ENCODE measurements at places on chromosomes 16 and 17.

DNA sequence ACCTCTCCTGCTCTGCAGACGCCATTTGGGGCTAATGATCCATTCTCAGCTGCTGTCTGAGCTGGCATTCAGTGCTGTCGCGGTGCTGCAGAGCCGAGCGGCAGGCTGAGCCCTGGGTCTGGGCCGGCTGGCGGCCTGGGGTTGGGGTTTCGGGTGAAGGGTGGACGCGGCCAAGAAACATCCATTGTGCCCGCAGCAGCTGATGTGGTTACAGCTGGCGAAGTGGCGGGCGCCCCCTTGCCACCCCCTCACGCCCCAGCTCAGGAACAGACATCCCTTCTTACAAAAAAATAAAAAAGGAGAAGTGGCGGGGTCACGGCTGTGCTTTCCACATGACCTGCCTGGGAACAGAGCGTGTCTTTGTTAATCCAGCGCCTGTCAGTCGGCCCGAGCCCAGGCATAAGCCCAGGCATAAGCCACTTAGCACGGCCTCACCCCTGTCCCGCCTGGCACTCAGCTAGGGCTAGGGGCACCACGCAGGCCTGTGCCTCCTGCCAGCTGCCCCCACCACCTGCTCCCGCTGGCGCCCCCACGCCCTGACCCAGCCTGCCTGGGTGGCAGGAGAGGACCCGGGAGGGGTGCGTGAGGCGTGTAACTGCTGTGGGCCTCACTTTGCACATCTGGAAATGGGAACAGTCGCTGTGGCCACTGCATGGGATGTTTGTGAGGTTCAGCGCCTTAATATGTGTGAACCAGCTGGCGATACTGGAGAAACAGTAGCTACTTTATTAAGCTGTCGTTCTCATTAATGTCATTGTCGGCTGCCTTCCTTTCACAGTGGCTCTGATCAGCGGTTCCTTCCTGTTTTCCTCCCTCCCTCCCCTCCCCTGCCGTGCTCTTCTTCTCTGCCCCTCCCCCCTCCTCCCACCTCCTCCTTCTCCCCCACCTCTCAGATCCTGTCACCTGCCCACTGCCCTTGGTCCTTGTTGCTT lies 197.7 kb upstream of the CIBAR2 start:
- no peak for DNase-seq

DNA sequence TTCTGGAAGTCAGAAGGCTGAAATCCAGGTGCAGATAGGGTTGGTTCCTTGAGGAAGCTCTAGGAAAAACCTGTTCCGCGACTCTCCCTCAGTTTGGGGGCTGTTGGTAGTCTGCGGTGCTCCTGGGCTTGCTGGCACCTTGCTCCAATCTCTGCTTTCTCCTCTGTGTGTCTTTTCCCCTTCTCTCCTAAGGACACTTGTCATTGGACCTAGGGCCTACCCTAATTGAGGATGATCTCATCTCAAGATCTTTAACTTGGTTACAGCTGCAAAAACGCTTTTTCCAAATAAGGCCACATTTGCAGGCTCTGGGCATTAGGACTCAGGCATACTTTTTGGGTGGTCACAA lies 12.9 kb upstream of the CACNG4 start:
- no peak for DNase-seq

DNA sequence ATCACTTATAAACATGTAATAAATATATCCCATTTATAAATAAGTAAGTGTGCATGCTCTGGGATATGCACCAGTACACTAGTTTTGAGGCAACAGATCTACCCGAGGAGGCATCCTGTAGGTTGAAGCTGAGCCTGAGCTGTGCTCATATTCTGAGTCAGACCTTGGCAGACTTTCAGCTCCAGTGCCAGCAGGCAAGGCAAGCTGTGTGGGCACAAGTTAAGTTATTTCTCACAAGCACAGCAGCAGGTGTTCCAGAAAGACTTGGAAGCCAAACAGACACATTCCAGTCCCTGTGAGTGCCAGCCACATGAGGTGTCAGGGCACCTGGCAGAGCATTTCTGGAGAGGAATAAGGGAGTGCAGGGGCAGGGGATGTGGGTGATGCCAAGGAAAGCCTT lies 1.3 kb upstream of the CLEC19A start:
- no peak for DNase-seq

DNA sequence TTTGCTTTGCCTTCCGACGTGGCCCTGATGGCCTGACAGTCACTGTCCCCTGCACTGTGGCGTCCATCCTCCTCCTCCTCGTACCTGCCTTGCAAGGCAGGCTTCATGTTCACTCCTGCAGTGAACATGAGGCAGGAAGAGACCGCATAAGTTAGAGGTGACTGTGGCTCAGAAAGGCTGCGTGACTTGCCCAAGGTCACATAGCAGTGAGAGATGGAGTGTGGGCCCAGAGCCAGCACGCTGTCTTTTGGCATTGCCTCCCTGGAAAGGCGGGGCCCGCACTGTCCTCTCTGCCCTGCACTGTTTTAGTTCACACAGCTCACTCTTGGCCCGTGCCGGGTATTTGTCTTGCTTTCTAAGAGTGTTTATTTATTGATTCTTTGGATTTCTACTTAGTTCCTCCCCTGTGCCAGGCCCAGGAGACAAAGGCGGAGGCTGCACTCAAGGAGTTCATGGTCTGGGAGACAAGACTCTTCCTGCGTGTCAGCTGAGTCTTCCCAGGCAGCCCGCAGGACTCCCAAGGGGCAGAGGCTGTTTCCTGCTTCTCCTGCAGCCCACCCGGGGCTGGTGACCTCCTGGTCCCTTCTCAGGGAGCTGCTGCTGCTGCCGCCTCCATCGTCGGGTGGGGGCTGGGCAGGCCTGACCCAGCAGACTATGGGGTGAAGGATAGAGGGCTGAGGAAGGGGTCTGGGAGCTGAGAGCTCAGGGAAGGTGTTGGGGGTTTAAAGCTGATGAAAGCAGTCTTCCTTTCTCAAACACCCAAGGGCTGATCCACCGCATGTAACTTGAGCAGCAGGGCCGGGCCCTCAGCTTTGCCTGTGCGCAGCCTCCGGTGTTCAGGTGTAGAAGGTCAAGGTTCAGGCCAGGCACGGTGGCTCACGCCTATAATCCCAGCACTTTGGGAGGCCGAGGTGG lies 12.7 kb downstream of the CYGB start:
- no peak for DNase-seq

- DNase-seq: peak; percentile 33
Measured at GRCh38 chr17:10316801-10317542, 55.8 kb downstream of the MYH13 start.

DNA sequence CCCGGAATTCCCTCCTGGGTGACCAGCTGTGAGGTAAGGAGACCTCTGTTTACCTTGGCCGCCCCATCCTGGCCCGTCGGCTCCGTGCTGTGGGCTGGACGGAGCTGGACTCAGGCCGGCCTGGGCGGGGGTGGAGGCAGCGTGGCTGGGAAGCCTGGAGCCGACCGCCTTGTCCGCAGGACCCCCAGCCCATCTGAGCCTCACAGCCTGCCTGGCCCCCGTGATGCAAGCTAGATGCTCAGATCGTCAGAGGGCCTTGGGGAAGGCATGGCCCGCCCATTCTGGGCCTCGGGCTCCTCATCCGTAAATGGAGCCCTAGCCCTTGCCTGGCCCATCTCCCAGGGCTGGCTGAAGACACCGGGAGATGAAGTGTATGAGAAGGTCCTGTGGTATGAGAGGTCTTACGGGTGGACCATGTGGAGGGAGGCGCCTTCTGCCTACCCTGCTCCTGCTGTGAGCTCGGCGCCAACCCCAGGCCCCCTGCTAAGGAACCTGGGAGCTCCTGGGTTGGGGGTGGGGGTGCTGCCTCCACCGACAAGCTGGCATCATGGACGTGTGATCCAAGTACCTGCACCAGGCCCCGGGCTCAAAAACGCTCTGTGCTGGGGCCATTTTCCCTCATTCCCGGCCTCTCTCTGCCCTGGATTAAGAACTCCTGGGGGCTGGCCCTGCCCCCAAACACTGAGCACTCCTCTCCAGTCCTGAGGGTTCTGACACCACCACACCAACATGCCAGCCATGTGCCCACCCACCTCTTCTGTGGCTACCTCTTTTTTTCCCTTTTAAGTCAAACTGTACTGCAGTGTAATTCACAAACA lies 5.4 kb upstream of the P2RX1 start:
- no peak for DNase-seq

DNA sequence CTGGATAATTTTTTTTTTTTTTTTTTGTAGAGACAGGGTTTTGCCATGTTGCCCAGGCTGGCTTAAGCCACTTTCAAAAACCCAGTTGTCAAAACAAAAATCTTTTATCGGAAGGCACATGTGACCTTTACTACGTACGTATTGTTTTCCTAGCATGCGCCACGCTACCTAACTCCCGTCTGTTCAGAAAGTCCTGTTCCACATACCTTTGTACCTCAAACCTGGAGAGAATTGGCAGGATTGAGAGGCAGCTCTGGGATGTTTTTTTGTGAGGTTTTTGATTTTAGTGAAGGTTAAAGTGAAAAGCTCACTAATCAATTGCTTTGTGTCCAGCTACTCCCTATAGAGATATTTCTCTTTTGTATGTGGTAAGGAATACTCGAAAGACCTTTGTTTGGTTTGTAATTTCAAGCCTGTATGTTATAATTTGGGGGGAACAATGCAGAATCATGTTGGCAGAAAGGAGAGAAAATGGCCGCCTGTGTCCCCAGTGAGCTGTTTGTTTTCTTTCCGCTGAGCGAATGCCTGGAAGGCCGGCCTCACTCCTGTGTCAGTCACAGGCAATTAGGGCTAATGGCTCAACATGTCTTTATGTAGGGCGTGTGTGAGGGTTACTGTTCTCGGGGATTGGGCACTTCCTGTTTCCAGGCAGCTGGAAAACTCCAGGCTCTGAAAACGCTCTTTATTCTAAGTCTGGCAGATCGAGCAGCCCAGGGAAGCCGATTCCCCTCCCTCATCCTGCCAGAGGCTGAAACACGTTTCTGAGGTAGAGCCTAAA lies 60.8 kb upstream of the CLEC18A start:
- no peak for DNase-seq

GRCh38 chr17:39996800-39997199 lies 16.2 kb downstream of the PSMD3 start:
- no peak for DNase-seq

- no peak for DNase-seq
Measured at GRCh38 chr17:68161644-68162428, 86.0 kb upstream of the AMZ2 start.

GRCh38 chr16:50671644-50672260 lies 9.4 kb downstream of the SNX20 start:
- no peak for DNase-seq

GRCh38 chr17:70099294-70099693 lies 24.3 kb downstream of the KCNJ16 start:
- no peak for DNase-seq

GRCh38 chr17:1422885-1423284 lies 22.9 kb upstream of the YWHAE start:
- DNase-seq: no peak

- no peak for DNase-seq
Measured at GRCh38 chr17:78997881-78998280, 11.7 kb downstream of the CANT1 start.

- DNase-seq: no peak
Measured at GRCh38 chr16:20029611-20030010, 44.1 kb downstream of the GPR139 start.

DNA sequence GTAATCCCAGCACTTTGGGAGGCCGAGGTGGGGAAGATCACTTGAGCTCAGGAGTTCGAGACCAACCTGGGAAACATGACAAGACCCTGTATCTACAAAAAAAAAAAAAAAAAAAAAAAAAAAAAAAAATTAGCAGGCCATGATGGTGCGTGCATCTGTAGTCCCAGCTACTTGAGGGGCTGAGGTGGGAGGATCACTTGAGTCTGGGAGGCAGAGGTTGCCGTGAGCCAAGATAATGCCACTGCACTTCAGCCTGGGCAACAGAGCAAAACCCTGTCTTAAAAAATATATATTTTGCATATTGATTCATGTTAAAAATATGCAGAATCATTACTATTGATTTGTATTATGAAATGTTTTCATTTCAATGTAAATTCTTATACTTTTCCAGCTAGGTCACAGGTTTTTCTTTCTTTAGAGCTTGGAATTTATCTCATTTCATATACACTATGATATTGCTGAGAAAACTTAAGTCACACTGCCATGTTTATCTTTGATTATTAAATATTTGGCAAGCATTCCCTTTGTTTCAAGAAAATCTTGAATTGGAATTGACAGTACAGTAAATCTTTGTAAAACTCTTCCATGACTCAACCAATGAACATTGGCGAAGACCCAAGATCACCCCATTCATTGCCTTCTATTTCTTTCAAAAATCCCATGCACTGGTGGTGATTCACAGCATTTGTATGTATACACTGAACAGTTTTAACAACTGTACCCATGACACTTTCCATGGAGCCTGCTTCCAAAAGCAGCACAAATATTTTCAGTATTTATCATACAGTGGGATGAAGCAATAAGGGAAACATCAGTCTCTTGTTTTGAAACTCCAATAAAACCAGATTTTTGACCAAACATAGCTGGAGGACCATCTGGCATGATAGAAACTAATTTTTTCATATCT lies 83.5 kb upstream of the TNRC6A start:
- no peak for DNase-seq

DNA sequence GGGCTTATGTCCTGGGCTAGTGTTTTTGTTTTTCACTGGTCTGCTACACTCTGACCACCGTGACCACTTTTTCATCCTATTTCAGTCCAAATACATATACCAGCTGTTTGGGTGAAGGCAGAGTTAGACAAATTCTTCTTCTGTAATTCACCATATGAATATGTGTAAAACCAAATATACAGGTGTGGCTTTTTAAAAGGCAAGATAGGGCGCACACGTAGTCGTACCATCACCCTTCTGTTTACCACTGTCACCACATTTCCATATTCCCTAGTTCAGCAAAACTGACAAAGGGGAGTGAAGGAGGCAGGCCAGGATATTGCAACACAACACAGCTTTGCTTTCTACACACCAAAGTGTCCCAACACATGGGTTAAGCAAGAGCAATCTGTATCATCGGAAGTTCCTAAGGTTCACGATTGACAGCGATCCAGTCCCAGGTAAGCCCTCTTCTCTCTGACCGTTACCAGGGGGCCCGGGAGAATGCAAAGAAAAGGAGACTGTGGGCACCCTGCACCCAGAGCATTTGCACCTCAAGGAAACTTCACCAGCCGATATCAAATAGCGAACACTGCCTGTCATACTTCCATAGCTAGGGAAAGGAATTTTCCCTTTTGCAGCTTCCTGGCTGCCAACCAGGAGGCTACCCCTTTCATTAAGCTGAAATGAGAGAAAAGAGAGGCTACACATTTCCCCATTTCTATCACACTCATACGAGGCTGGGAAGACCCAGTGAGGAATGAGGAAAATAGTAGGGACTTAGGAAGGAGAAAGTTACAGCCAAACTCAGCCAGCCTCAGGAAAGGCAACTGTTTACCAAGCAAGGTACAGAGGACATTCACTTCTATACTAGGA lies 23.1 kb downstream of the CREBBP start:
- no peak for DNase-seq

DNA sequence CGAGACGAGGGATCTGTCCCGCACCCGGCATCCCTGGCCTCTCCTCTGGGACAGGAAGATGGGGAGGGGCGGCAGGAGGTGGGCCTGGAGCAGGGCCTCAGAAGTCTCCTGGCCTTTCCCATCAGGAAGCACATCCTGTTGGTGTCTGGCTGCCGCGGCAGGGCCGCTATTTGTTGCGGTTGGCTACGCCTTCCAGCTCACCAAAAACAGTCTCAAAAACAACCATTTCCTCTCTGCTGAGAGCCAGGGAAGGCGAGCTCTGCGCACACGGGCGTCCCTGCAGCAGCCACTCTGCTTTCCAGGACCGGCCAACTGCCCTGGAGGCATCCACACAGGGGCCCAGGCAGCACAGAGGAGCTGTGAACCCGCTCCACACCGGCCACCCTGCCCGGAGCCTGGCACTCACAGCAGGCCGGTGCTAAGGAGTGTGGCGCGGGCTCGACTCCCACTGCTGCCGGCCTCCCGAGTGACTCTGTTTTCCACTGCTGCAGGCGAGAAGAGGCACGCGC lies at the start of gene TMEM204:
Gene TMEM204 (plus strand): TSS at position 224 of the 509 bp plus-strand sequence. CDS start 610 bp downstream, outside the sequence.
- peak; percentile 69 for DNase-seq

- DNase-seq: no peak
Measured at GRCh38 chr17:6555331-6556120, 829 bp downstream of the PITPNM3 start.
